Stimulated activated CD4-positive, alpha-beta T cell treated with anti-CD3 and anti-CD28 coated beads, Interleukin-1b, Interleukin-23, amount 100 ng/mL, for 1 hour (primary cell): ENCODE measurements at places on chromosomes 12 and 14.

GRCh38 chr12:32482226-32482625 is 82.9 kb downstream of the FGD4 start:
- DNase-seq: no peak

GRCh38 chr12:19916974-19917373 is 451.4 kb upstream of the PDE3A start:
- DNase-seq: no peak

DNA sequence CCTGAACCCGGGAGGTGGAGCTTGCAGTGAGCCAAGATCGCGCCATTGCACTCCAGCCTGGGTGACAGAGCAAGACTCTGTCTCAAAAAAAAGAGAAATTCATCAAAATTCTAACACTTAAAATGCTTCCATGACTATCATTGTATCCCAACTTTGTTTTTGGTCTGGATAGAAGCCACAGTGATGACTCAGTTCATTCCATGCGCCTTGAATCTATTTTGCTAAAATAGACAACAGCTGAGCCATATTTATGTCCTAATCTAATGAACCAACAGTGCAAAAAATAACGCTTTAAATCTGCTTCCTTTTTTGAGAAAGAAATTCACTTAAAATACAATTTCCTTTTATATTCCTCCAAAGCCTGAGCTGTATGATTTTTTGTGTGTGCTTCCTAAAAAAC is 23.2 kb upstream of the BICD1 start:
- no peak for DNase-seq

GRCh38 chr12:27297566-27297965 is 35.1 kb upstream of the BMAL2 start:
- DNase-seq: no peak

GRCh38 chr12:31687101-31687527 is 27.6 kb downstream of the ETFBKMT start:
- no peak for DNase-seq

GRCh38 chr14:94615823-94616570 is 3.8 kb downstream of the SERPINA3 start:
- DNase-seq: no peak

DNA sequence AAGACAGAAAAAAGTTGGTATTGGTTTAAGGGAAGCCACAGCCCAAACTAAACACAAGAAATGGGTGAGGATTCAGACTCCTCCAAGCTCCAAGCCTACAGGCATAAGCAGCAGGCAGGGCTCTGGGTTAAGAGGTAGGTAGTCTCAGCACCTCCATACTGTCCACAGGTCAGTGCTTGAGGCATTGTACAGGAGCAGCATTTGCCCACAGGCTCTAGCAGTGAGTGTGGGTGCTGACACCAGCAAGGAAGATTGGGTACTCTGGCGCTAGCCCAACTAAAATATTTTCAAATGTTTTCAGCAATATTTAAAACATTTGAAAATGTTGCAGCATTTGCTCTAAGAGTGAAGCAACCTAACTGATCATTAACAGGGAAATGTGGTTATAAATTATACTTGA is 33.1 kb downstream of the FERMT2 start:
- DNase-seq: no peak

- no peak for DNase-seq
Observed at GRCh38 chr14:35261774-35262173, 30.4 kb upstream of the PSMA6 start.

DNA sequence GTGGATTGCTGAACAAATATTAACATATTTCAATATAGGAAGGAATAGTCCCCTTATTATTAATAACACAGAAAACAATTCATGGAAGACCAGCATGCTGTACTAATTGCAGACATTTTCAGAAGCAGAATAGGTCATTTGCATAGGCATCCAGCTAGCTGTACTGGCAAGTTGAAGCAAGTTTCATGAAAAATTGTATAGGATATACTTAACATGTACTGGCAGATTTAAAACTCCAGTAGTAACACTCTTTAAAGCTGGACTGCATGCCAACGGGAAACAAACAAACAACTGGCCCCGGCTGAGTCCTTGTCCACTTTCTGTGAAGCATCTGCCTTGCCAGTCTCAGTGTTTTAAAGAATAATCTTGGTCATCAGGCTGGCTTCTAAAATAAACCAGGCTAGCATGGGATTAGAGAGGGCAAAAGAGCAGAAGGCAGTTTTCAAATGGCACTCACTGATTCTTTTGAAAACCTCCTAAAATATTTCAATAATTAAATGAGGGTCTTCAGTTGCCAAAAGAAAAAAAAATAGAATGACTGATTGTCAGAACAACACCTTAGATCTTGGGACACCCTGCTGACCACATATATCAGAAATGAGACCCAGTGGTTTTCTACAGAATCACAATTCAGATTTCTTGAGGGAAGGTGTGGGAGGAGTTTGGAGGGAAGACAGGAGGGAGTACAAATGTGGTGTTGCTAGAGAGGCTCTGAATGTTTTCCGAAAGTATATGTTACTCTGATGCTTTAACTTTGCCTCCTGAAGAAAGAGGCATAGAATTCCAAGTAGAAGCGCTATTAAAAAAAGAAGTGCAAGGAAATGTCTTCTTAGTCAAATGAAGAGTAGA is 122.5 kb upstream of the KRAS start:
- DNase-seq: no peak

- no peak for DNase-seq
Observed at GRCh38 chr14:69315301-69315700, 55.3 kb downstream of the GALNT16 start.

DNA sequence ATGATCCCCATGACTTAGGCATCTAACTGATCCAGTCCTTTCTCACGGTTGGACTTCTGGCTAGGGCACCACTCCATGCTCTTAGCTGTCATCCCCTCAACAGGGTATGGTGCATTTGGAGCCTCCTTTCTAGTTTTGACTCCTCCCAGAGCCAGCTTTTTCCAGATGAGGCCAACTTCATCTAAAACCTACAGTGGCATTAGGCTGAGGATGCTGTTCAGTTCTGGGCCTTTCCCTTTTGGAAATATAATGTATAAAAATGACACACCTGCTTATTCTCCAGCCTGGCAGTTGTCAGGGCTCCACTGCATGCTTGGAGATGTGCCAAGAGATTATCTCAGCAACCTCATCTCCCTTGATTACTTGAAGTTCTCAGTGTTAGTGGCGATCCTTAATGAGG is 239.7 kb downstream of the EMP1 start:
- DNase-seq: no peak

DNA sequence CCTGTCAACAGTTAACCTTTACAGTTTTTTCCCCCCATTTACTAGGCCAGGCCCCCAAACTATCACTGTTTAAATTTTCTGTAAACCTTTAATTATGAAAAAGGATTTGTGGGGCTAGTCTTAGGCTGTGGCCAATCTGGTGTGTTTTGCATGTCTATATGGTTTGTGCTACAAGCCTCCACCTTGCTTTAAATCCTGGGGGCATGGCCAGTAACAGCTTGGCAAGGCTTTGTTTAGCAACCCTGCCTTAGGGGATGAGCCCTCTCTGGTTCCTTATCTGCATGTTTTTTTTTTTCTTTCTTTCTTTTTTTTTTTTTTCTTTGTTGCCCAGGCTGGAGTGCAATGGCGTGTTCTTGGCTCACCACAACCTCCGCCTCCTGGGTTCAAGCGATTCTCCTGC is 102.7 kb downstream of the KCNMB4 start:
- no peak for DNase-seq

DNA sequence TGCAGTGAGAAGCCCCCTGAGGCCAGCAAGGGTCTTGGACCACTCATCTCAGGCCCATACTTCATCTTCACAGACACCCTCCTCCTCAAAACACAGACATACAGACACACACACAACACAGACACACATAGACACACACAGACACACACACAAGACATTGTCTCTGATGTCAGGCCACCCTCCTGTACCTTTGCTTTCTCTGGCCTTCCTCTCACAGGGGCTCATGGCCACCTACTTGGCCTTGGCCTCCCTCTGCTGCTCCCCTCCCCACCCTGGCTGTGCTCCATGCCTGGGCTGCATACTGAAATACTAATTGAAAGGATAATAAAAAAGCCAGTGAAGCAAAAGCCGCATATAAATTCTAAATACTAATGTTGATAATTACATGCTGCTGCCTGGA is 1.6 kb upstream of the SYNDIG1L start:
- no peak for DNase-seq

DNA sequence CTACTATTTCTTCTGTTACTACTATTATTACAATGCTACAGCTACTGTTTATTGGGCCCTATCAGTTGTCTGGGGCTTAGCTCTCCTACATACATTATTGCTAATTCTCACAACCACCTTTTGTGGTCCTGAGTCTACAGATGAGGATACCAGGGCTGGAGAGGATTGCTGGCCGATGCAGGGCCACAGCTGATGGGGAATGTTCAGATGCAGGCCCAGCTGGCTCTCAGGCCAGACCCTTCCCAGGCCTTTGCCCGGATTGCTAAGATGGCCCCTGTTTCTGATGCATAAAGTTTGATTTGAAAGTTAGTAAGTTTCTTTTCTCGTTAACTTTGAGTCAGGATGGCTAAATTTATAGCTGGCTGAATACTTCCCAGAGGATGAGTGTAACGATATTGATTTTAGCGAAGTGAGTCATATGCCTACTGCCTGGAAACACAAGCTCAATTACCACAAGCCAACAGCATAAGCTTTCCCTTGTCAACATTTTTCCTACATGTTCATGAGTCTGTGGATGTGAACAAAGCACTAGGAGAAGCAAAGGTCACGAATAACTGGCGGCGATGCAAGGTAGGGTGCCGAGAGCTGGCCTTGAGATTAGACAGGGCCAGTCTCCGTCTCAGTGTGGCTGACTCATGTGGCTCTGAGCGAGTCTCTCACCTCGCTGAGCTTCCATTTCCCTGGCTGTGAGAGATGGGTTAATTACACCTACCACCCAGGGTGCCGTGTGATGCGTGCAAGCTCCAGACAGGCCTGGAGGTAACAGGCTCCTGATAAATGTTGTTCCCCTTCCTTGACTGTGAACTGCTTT is 111.0 kb downstream of the BEGAIN start:
- DNase-seq: no peak

- no peak for DNase-seq
Observed at GRCh38 chr12:119659289-119659897, 8.5 kb upstream of the PRKAB1 start.

DNA sequence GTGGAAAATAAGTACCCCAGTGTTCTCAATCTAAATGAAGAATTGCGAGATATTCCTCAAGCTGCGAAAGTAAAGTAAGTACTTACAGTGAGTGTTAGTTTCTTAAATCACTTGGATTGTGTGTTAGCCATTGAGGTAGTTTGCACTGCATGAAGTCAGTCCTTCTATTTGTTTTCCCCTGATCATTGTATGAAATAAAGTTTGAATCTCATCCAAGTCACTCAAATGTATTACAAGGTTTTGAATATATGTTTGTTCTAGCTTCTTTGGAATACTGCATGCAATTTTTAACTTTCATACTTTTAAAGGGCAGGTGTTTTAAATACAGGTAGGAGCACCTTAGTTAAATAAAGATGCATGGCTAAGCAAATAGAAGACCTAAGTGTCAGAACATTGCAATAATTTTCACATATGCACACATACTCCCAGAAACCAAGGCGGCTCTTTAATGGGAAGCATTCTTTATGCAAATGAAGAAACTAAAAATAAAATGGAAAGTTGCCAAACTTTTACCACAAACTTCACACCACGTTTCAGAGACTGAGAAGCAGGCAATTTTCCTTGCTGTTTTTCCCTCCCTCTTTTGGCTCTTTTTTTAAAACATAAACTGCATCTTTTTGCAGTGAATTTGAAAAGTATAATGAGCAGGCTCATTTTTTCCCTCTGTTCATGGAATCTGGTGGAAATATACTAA is 105.6 kb downstream of the GPR135 start:
- no peak for DNase-seq

DNA sequence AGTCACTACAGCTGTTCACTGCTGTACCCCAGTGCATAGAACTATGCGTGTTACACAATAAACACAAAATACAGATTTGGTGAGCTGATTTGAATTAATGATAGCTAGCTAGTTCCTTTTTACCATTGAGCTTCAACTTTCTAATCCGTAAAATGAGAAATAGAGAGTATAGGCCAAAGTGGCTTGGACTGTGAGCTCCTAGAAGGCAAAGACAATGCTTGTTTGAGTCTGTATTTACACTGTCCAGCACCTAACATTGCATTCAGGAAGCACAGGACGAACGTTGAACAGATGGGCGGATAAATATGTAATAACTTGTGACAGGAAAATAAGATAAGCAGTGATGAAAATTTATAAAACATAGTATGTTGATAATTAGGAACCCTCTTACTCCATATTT is 31.5 kb downstream of the SLC17A8 start:
- no peak for DNase-seq

GRCh38 chr14:67857778-67858350 is 38.3 kb downstream of the RAD51B start:
- DNase-seq: no peak

DNA sequence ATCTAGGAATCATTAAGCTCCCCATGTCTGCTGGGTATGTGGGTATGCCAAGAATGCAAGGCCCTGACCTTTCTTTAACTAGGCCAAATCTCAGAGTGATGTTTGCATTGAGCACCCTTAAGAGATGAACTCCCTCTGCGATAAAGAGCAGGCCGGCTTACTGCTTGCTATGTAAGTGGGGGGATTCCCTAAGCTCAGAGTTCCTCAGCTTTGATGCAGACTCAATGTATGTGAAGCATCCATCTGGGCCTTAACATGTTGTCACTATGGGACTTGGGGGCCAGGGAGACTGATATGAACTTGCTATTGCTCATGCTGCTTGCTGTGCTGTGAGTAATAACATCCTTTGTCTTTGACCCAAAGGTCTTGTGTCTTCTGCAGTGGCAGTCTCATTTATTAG is 149.7 kb downstream of the C12orf75 start:
- no peak for DNase-seq

- no peak for DNase-seq
Observed at GRCh38 chr12:103571286-103571685, 15.8 kb upstream of the STAB2 start.

DNA sequence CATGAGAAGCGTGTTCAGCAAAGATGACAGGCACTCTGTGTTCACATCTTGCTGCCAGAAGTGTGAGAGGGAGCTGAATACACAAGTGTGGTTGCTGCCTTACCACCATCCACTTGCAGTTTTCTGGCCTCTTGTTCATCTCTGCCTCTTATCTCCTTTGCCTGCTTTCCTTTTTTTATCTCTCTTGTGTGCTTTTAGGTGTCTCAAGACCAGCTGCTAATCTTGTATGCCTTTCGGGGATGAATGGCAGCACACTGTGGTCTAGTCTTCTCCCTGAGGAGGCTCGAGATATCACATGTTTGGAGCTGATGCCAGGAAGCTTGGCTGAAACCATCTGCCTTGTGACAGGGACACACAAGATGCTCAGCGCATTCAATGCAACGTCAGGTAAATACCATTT is 17.2 kb downstream of the FAM234B start:
- DNase-seq: no peak
